ENCODE measurements at places on chromosomes 16 and 17.

- DNase-seq, result no peak
Observed at GRCh38 chr17:13395346-13395745, 206.4 kb downstream of the HS3ST3A1 start.

DNA sequence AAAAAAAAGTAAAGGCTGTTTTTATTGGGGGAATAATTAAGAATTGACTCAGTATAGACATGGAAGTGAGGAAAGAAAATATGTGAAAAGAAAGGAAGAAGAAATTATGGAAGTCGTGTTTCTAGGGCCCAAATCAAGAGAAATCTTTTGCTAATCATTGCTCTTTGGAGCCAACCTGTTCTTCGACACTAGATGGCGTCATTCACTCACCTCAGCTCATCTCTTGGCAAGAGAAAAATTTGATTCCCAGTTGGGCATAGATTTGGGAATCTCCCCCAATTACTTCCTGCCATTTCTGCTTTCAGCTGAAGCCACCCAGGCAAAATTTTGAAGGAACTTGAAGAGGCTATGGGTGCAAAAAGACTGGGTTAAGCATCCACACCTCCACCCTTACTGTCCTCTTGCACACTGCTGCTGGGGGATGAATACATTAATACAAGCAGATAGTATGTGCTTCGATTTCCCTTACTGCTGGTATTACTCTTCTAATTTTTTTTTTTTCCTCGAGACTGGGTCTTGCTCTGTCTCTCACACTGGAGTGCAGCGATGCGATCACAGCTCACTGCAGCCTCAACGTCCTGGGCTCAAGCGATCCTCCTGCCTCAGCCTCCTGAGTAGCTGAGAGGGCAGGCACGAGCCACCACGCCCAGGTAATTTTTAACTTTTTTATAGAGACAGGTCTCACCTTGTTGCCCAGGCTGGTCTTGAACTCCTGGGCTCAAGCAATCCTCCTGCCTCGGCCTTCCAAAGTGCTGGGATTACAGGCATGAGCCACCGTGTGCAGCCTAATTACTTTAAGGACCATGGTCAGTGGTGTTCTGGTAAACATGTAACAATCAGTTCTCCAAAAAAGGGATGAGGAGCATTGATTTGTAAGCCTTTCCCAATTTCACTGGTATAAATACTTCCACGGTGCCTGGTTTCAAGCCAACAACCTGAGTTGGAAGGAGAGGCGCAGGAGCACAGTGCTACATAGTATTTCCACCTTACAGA, 13.5 kb downstream of the PSMD7 start:
- no peak for DNase-seq

GRCh38 chr16:2243781-2244180, 7.5 kb downstream of the DNASE1L2 start:
- no peak for DNase-seq

DNA sequence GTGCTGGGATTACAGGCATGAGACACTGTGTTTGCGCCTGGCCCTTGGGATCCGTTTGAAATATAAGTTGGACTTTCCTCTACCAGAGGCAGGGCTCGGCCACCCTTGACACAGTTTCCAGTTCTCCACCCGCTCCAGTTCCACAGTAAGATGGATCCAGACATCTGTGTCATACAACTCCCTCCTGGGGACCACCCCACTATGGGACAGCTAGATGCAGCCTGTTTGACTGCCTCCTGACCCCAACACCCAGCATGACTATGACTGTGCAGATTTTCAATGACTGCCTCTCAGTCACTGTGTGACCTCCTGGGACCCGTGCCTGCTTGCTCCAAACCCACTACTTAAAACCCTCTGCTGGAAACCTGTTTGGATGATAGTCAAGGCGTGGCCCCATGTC, 166.7 kb downstream of the IRF8 start:
- DNase-seq, result no peak

- DNase-seq, result no peak
Observed at GRCh38 chr17:3879186-3879585, 13.7 kb downstream of the CAMKK1 start.

GRCh38 chr16:84294531-84295142, at the start of gene WFDC1:
Gene WFDC1, plus strand, starts transcription at chr16:84294878. Its CDS starts 94 bp downstream, at chr16:84294972.
- no peak for DNase-seq

GRCh38 chr17:46818316-46818928, at the start of gene WNT3:
Gene WNT3, minus strand, starts transcription at chr17:46818692. Its CDS starts 95 bp downstream, at chr17:46818597.
- DNase-seq, result peak; percentile 68

DNA sequence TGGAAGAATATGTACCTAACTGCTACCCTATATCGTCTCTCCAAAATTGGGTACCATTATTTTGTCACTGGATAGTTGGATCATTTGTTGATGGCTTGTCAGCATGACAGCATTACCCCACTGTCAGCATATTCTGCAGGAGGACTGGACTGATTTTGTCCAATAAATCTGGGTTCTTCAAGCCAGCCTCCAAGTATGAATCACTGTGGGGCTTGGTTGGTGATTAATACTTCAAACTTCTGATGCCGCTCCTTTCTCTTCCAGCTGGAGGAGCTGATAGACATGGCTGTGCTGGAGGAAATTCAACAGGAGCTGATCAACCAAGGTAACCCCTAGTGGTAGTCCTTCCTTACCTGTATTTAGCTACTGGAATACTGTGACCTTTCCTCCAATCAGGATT, 2.5 kb downstream of the RPAIN start:
- no peak for DNase-seq

DNA sequence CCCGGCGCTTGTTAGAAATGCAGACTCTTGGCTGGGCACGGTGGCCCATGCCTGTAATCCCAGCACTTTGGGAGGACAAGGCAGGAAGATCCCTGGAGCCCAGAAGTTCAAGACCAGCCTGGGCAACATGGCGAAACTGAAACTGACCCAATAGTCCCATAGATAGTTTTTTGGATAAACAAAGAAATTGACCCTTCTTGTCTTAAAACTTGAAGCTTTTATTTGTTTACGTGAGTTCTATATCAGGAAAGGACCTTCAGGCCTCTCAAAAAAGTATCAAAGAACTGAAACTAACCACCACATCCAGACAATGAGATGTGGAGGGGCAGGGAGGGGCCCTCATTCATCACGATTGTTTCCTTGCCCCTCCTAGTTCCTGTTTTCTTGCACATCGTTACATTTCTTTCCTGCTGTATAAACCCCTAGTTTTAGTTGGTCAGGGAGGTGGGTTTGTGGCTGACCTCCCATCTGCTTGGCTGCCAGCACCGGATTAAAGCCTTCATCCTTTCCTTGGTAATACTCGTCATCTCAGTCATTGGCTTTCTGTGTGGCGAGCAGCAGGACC, 29.9 kb upstream of the PRM1 start:
- no peak for DNase-seq

GRCh38 chr17:67821871-67822367, 3.4 kb upstream of the BPTF start:
- no peak for DNase-seq

GRCh38 chr16:57892447-57893096, 78.4 kb downstream of the CNGB1 start:
- DNase-seq, result no peak

- DNase-seq, result no peak
Observed at GRCh38 chr17:36661047-36661666, 59.8 kb downstream of the MRM1 start.

DNA sequence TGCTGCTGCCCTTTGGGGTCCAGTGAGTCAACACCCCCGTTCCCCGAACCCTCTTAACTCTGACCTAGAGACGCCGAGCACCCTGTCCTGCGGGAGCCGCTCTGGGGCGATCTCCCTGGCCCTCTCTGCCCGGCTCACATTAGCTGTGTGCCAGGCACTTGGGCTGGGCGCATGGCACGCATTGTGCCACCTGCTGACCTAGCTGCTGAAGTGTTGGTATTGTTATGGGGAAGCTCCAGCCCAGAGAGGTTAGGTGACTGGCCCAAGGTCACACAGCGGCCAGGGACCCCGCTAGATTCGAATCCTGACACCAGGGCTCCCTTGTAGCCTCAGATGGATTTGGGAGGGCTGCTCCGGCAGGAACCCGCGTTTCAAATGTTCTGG, 1.1 kb downstream of the HSD17B1 start:
- no peak for DNase-seq

DNA sequence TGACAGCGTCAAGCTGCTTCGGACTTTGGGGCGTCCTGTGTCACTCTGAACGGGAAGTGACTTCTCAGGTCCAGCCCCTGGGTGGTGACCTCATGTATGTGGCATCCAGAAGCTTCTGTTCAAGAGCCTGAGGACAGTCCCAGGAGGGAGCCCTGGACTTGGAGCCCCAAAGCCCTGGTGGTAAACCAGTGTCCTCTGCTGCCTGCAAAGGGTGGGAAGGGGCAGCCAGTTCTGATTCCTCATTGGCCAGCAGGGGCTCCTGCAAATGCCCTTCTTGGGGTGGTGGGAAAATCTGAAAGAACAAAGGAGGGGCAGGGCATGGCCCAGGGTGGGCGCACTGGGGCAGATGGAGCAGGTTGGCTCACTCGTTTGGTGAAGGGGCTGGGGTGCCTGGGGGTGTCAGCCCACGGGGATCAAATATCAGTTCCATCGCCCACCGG, 1.6 kb downstream of the OSGIN1 start:
- no peak for DNase-seq

- DNase-seq, result no peak
Observed at GRCh38 chr16:83908798-83909197, 9.9 kb downstream of the MLYCD start.

- DNase-seq, result no peak
Observed at GRCh38 chr16:31529937-31530312, 2.2 kb downstream of the AHSP start.

DNA sequence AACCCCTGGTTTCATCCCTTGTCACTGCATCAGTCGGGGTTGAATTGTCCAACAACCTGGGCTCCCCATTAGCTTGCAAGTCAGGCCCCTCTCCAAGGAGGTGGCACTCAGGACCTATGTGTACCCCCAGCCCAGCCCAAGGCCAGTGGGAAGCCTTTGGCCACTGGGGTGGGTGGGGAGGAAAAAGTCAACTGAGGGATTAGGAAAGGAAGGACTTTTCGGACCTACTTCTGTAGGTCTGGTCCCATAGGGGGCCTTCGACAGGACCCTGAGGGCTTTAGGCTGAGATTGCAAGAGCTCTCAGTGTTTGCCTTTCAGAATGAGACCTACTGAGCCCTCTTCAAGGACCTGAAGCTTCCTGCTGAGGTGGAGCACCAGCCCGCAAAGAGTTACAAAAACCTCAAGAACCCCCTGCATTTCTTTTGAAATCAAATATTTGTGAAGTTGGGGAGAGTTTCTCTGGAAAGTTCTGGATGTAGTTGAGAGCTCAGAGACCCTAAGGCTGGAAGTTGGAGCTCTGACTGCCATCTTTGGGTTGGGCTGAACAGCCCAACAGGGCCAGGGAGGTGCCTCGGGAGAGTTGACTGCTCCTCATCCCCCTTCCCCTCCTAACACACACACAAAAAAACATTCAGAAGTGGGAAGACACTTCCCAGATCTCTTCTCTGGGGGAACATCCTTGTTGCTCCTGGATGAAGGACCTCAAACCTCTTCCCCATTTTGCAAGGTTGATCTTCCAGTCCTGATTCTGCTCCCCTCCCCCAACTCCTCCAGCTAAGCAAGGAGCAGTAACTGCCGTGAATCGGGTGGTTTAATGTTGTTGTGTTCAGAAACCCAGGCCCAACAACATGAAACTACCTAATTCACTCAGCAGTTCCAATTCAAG, 5.8 kb upstream of the HOXB9 start:
- DNase-seq, result no peak

GRCh38 chr17:29613352-29613837, 9.3 kb downstream of the CORO6 start:
- peak; percentile 94 for DNase-seq

DNA sequence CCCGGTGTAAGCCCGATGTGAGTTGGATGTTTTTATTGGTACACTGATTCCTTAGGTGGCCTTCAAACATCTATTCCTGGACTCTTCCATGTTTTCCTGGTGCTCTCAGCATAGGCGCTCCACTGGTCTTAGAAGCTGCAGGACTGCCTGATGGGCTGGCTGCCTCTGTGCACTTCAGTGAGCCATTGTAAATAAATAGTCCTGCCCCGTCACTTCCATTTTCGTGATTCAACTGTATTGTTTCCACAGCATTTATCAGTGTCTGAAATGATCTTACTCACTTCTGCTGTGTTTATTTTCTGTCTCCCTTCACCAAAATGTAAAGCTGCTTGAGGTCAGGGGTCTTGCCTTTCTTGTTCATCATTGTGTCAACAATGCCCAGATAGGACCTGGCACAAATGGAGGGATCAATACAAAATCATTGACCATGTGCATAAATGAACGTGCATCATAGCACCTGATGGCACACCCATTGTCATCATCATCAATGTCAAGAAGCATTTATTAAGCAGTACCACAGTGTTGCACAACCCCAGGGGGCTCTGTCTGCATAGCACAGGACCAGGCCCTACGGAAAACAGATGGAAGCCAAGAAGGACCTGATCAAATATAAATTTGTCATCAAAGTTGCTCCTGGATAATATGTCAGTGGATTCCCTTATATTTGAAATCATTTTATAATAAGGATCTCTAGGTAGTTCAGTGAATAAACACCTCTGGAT, 66.6 kb upstream of the CPHXL start:
- no peak for DNase-seq

DNA sequence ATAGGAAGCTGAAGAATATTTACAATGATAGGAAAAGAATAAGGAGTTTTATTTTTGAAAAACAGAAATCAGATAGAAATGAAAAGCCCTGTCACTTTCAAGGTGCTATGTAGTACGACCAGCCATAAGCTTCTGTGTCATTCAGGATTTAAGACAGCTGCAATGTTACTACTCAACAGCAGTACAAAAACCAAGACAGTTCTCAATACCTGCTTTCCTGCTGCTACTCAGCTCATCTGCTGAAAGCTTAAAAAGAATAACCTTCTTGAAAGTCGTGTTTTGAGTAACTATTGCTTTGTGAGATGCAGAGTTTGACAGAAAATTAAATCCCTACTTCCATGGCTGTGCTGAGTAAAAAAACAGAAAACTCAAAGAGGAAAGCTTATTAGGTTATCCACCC, 8.7 kb downstream of the GRB2 start:
- no peak for DNase-seq

DNA sequence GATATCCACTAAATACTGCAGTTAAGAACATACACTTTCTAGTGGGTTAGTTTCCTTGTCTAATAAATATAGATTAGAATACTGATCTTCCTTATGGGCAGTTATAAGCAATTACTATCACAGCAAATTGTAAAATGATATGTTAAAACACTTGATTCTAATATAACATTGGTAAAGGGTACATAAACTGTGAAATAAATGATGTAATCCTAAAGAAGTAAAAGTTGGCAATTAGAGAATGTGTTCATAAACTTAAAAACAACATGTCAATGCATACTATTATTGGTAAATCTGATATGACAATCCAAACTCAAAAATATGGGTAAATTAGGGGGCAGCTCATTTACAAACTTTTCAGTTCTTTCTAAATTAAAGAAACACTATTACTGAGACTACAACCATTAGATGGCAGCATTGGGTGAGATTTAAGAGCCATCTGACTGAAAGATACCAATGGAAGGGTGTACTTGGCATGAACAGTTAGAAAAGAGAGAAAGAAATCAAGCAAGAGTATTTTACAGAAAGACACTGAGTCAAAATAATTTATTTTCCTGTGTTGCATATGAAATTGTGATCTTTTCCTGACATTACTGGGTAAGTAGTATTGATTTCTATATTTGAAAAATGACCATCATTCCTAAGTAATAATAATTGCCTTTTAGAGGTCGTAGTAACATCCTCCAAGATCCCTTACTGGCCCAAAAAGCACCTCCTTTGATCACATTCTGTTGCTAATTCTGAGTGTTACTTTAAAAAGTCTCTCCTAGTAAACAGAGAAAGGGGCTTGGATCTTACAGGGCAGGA, 119.6 kb downstream of the SPAG9 start:
- DNase-seq, result no peak

GRCh38 chr16:71499775-71500364, 10.7 kb upstream of the ZNF19 start:
- peak; percentile 47 for DNase-seq
